ENCODE measurements at places on chromosomes 6 and 20. TPM values are rescaled to one million over a fixed set of nuclear protein-coding genes. Genes with fewer than 3 reads are reported as not detected.

The MOXD1 gene
- 0.13 TPM for total RNA-seq

The TMEM200A gene
- 0.19 TPM for total RNA-seq

The GJA10 gene
- not detected for total RNA-seq

The OR2J1 gene
- total RNA-seq: not detected

The BMP6 gene
- total RNA-seq: 330 TPM

The FGD2 gene
- total RNA-seq: not detected

The PRND gene
- total RNA-seq: 2.4 TPM

The FAXC gene
- total RNA-seq: 0.81 TPM

The MICB gene
- 13.6 TPM for total RNA-seq

The NOTCH4 gene
- 57.3 TPM for total RNA-seq

The LY6G6D gene
- total RNA-seq: not detected

The APCDD1L gene
- 0.13 TPM for total RNA-seq

The EDN3 gene
- total RNA-seq: not detected

The PNLDC1 gene
- total RNA-seq: 1.3 TPM

The PM20D2 gene
- total RNA-seq: 4.4 TPM

The SLC17A2 gene
- total RNA-seq: not detected

The SDCBP2 gene
- 6.0 TPM for total RNA-seq

The CNR1 gene
- total RNA-seq: 0.19 TPM

The MOG gene
- not detected for total RNA-seq

The EGFL8 gene
- 0.81 TPM for total RNA-seq

The WDR46 gene
- 59.7 TPM for total RNA-seq

The GMPR gene
- 19.3 TPM for total RNA-seq

The COL19A1 gene
- not detected for total RNA-seq

The OR2J3 gene
- total RNA-seq: not detected
